ENCODE measurements at places on chromosomes 3 and 15.

DNA sequence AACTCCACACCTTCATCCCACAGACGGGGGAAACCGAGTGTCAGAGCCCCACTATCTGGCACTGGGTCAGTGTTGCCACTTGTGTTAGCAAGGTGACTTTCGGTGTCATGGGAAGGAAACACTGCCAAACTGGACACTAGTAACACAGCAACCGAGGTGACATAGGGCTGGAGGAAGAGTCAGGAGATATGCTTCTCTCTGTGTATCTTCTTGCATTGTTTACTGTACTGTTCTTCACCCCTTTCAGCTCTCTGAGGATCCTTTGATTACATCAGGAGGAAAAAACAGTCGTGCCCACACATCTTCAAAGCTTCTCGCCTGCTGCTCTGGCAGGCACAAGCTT lies 109.4 kb upstream of the RAD18 start:
- no peak for DNase-seq

GRCh38 chr3:114111060-114111770 lies 54.7 kb downstream of the QTRT2 start:
- DNase-seq, result no peak

GRCh38 chr15:81945014-81945615 lies 100.7 kb downstream of the MEX3B start:
- DNase-seq, result no peak

- DNase-seq, result no peak
These were observed 149.9 kb downstream of the SST start for GRCh38 chr3:187520027-187520945.
